DMS 273 treated with DMSO at 0.1 percent for 48 hours (cell line): ENCODE measurements at places on chromosomes 13 and 19.

DNA sequence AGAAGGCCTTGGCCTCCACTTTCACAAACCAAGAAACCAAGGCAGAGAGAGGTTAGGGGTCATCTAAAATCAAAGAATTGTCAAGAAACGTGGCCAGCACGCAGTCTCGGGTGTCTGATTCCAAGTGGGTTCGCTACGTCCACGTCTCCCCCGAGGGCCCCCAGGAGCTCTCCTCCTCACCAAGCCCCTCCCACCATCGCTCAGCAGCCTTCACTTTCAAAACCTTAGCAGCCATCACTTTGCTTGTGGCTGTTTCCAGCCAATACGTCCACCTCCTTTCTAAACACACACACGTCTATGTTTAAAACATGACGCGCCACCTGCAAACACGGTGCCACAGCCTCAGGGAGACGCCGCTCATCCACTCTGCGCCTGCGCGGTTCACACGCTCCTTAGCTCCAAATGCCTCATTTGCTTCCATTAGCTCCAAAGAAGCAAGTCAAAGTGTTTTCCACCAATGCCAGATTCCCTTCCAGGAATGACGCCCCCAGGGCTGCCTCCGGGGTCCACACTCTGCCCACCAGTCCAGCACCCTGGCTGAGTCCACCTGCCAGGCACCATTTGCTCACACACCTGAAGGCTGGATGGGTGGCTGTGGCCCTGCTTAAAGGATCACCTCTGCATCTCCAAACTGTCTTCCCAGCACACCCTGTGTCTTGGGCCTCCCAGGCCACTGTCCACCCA, 5.5 kb downstream of the RASA3 start:
- no peak for DNase-seq

DNA sequence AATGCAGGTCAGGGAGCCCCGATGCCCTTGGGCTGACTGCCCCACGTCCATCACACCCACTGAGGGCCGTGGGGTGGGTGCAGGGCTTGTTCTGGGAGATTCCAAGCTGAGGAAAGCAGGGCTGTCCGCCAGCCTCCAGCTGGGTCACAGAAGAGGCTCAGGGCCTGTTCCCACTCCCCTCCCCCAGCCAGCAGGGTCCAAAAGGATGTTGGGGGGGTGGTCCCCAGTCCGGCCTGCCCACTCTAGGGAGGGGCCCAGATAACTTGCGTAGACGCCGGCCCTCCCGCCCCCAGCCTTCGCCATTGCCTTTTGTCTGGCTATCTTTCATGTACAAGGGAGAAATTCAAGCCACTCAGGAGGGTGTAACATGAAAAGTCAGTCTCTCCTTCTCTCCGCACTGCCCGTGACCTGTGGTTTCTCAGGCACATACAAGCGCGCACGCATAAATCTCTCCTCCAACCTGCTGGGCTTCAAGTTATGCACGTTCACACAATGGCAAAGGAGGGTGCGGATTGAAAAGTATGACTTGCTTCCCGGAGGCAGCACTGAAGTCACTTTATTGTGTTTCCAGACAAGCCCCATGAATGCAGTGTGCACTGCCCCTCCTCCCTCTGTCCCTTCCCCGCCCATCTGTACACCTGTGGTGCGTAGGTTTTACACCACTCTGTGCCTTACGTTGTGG, 20.2 kb downstream of the CARM1 start:
- no peak for DNase-seq

- DNase-seq: no peak
Observed at GRCh38 chr19:39544911-39545310, 5.0 kb upstream of the EID2 start.

DNA sequence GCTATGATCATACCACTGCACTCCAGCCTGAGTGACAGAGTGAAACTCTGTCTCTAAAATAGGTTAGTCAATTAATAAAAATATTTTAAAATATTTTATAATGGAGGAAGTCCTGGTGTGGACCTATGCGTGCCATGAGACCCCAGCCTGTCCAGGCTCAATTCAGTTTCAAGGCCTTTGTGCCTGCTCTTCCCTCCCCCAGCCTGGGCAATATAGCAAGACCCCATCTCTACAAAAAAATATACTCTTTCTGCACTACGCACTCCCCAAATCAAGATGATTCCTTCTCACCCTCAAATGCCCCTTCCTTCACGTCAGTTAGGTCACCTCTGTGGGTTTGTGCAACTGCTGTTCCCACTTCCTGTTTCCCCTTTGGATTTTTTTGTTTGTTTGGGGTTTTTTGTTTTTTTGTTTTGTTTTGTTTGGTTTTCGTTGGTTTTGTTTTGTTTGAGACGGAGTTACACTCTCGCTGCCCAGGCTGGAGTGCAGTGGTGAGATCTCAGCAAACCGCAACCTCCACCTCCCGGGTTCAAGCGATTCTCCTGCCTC, 1.4 kb upstream of the HSH2D start:
- DNase-seq: no peak

GRCh38 chr19:49557641-49558325, 22.6 kb downstream of the NOSIP start:
- DNase-seq: no peak

DNA sequence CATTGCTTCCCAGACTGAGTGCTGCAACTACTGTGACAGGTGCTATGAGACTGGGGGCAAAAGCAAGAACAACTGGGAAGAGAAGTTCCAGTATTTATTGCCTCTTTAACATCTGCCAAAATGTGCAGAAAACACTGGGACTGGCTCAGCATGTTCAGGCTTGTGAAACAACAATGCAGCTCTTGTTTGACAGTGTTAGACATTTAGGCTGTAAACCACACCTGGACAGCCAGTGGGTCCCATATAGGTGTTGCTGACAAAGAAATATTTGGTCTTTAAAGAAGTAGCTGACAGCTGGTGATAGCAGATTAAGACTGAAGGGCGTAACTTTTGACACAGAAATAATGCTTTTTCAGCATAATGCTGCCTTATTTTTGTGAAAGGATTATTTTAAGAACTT, 88.1 kb downstream of the STOML3 start:
- DNase-seq: no peak

GRCh38 chr19:49338691-49339300, 3.6 kb downstream of the CD37 start:
- no peak for DNase-seq

- peak; percentile 13 for DNase-seq
Observed at GRCh38 chr19:32675720-32676185, at the start of gene RGS9BP. Gene RGS9BP (plus strand): TSS chr19:32675848. CDS start chr19:32676264, 416 bp downstream.

DNA sequence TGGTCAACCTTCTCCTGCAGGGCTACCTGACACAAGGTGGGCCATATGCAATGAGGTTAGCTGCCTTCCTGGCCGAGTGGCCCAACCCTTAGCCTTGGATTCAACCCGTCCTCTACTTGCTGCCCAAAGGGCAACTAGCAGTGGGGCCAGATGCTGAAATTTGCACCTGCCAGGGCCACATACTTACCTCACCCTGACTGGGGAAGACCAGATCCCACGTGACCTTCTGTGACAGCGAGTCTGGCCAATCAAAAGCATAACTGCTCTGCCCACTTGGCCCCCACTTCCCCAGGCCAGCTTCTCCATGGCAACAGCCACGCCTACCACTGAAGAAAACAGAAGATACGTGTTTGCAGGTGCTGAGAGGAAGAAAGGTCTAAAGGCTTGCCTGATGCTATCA, 10.9 kb downstream of the PEG3 start:
- DNase-seq: no peak

DNA sequence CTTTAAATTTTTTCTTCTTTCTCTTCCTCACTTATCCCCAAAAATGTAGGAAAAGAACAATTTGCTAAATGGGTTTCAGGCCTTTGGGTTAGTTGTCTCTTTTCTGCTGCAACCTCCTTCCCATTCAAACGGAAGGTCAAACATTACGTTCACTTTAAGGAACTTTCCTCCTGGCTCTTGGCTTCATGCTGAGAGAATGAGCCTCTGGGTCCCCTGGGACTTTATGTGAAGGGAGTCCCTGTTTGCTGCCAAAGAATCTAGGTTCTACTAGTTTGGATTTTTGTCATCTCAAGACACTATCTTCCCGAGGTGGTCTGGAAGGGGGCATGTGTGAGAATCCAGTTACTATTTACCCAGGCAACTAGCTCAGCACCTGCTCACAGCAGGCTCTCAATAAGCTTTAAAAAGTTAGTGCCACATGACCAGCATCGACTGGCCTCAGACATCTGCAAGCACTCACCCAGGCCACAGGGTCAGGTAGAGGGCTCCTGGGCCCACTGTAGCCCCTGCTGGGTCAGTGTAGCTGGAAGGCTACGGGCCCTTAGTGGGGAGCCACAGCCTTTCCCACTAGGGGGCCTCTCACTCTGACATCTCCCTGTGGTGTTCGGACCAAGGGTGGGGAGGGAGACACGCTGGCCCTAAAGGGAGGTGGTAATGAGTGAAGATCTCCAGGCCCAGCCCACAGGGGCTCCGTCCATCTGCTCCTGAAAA, 40.5 kb downstream of the FAM124A start:
- DNase-seq: no peak

DNA sequence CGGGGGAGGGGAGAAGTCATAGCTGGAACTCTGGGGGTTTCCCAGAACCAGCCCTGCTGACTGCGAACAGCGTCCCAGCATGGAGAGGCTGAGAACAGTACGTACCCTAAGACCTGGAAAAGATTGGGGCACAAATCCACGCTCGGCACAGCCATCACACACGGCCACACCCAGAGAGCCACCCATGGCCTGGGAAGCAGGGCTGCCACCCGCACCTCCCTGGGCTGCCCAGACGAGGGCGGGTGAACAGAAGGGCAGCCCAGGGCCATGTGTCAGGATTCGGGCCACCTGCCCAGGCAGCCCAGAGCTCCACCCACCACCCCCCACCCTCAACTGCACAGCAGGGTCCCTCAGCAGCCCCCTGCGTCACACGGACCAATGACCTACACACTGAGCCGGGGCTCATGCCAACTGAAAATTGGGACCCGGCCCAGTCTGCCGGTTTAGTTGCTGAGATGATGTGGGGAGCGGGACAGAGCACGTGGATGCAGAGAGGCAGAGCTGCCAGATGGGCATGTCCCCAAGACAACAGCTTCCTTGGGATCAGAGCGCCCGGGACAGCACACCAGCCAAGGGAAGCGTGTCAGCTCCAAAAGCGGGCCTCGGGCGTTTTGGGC, 8.5 kb downstream of the UBXN6 start:
- DNase-seq: peak; percentile 94
